ENCODE measurements at places on chromosomes 6 and 20. TPM values are rescaled to one million over a fixed set of nuclear protein-coding genes. Genes with fewer than 3 reads are reported as not detected.

GRCh38 chr20:14785065-14785743, 447.8 kb upstream of the FLRT3 start:
- no peak for DNase-seq

The RNF182 gene
- 1.1 TPM for total RNA-seq

The ARHGAP40 gene
- not detected for total RNA-seq

DNA sequence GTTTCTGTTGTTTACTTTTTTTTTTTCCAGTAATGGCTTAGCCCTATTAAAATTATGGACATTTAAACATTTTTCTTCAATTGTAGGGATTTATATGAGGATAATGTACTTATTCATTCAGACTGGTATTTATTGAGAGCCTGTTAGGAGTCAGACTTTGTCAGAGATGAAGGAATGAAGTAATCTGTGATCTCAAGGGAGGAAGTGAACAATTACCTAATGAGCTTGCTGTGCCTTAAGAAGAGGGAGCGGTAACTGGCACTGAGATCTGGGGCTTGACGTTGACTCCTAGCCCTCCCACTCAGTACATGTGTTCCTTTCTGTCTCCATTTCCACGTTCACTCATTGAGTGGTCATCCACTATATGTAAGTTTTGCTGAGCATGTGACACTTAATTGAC, 12.6 kb downstream of the AFDN start:
- DNase-seq = no peak

GRCh38 chr20:41098703-41099250, 38.6 kb upstream of the PLCG1 start:
- DNase-seq = no peak

The EPPIN gene
- 0.30 TPM for total RNA-seq

GRCh38 chr20:58637466-58638213, 13.4 kb upstream of the STX16 start:
- DNase-seq = no peak

DNA sequence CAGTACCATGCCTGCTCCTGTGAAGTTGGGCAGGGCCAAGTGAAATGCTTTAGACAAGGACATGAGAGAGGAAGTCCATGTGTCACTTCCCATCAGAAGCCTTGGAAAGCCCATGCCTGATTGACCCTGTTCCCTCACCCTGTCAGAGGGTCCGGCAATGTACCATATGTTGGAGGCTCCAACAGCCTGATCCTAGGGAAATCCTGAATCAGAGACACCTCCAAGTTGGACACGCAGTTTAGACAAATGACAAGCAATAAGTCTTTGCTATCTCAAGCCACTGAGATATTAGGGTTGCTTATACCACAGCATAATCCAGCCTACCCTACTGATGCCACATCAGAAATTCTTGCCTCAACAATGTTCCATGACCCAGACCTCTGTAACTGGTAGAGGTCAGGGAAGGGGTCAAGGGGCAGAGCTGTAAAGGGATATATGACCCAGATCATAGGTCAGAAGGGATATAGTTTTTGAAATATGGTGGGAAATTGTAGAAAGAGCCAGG, 174.8 kb downstream of the HACE1 start:
- no peak for DNase-seq

The IMPG1 gene
- not detected for total RNA-seq

DNA sequence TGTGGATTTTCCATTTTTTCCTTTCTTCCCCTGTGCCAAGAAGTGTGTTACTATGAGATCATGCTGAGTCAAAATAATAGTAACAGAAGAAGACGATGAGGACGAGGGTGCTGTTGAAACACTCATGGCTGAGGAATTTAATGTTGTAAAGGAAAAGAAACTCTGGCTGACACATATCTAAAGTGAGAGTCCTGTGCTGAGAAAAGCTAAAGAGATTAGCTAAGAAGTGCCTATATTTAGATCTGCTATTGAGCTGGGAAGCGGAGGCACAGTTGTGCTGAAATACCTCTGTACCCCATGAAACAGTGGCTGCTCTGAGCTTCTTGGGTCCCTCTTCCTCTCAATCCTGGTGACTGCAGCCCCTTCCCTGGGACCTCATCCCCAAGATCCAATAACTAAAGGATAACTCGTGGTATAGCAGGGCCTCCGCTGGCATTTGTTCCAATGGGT, 1.1 kb upstream of the SYTL3 start:
- DNase-seq = no peak

GRCh38 chr6:1470040-1470439, 80.7 kb downstream of the FOXF2 start:
- no peak for DNase-seq

The CDKN1A gene
- total RNA-seq = 129 TPM

The SLC52A3 gene
- total RNA-seq = 10.0 TPM

- DNase-seq = no peak
Observed at GRCh38 chr20:33648396-33649004, 13.6 kb upstream of the C20orf144 start.

The TMC2 gene
- not detected for total RNA-seq
